ENCODE measurements at places on chromosomes 6 and 20.
A peak's percentile ranks its signal among the peaks of the same experiment; 100 is the strongest.

GRCh38 chr6:144919560-144919959, 634.4 kb downstream of the UTRN start:
- DNase-seq: no peak

- DNase-seq: peak; percentile 28
Observed at GRCh38 chr20:2693286-2694007, 867 bp downstream of the EBF4 start.

DNA sequence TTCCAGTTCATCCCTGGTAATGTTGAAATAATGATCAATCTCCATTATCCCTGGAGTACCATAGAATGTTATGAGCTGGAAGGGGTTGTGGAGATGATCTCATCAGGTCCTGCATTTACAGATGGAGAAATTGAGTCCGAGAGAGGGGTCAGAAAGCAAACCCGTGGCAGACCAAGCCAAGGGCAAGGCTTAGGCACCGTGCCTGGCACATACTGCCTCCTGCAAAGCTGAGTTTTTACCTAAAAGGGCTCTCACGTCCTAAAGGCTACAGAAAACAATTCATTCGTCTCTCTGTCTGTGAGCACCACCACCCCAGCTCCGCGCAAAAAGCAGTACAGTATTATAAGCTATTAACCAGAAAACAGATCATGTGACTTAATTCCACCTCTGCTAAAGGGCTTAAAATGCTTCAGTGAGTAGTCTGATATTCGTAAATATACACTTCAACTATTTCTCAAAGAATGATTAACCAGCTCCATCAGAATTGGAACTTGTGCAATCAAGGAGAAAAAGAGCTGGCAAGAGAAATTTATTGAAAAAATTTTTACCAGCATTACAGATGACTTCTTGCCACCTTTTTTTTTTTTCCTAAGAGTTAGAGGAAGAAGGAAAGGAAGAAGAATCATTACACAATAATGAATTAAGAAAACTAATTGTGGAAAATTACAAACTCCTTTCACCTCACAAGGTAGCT, 3.4 kb upstream of the PARD6B start:
- no peak for DNase-seq

DNA sequence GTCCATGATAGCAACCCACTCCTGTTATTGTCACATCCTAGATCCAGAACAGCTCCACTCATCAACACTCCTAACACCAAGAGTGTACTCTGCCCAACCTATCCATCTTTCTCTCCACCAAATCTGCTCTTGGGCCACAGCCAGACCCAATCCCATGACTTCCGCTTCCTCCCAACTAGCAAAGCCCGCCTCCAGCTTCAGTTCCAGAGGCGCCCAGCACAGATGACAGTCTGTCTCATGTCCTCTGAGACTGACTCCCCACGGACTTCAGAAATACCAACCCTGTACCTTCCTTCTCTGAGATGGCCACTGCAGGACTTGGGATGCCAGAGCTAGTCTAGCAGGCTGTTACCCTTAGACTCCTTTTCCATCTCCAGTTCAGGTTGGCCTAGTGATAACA, 48.6 kb downstream of the DTNBP1 start:
- DNase-seq: no peak

GRCh38 chr6:71446470-71446869, 157.9 kb downstream of the OGFRL1 start:
- no peak for DNase-seq

DNA sequence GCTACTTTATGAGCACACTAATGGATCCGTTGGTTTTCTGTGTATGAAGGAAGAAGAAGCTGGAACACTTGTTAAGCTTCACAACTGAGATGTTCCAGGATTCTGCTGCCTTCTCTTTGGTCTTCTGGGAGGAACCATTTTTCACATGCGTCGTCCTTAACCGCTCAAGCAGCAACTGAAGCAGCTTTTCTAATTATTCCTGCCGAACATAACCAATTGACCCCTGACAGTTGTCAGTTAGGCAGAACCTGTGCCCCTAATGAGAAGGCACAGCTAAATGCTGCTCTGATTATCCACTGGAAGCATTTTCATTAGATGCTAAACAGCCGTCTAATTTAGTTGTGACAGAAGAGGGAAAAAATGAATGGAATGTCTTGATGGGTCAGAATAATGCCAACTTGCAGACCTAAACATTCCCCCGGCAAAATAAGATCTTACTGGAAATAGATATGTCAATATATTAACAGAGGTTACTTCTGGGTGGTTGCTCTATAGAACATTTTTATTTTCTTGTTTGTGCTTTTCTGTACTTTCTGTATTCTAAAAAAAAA, 85.0 kb upstream of the SMLR1 start:
- DNase-seq: no peak

GRCh38 chr20:48198929-48199451, 413.7 kb upstream of the SULF2 start:
- DNase-seq: no peak

DNA sequence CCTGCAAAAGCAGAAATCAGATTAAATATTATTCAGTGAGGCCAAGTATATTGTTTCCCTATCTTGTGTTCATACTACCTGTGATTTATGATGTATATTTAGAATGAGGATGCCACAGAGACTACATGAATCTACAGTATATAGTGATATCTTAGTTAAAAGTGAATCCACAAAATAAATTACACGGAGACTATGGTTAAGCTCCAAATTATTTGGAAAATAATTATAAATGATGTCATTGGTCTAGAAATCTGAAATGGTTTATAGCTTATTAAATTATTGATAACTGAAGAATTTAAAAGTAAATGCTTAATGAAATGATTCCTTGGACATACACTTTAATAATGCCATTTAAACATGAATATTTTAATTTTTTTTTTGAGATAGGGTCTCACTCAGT, 4.2 kb upstream of the USP45 start:
- DNase-seq: no peak

GRCh38 chr6:53691667-53692133, 26.1 kb upstream of the KLHL31 start:
- DNase-seq: no peak

- DNase-seq: no peak
Observed at GRCh38 chr6:158061361-158061708, 79.7 kb downstream of the SYNJ2 start.

- no peak for DNase-seq
Observed at GRCh38 chr20:44405257-44405656, 49.8 kb downstream of the HNF4A start.

DNA sequence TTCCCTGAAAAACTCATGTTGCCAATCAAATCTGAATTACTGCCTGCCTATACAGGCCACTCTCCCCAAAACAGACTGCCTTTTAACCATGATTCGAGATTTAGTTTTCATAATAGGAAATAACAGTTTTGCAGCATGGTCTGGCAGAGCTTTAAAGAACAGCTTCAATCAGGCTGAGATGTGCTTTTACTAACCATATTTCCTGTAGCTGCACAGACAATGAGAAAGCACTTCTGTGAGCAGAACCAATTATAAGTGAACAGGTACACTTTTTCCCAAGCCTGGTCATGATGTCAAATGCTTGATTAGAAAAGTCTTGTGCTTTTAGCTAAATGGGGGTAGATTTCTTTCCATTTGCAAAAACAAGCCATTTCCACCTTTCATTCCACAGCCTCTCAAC, 108.2 kb downstream of the THEMIS start:
- no peak for DNase-seq

DNA sequence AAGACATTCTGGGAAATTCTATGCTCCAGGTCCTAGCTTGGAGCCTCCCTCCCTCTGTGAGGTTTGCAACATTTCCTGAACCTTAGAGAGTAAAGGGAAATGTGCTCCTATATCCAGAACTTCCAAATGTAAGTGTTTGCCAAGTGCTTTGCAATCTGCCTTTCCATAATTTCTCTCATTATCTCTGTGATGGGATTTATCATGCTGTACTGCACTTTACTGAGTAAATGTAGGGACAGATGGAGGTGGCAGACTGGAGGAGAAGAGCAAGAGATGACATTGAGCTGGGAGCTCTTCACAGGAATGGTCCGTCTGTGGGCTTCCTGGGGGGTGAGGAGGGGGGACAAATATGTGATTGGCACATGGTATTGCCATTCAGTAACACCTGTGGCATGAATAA, 184.3 kb downstream of the SOX4 start:
- DNase-seq: no peak

DNA sequence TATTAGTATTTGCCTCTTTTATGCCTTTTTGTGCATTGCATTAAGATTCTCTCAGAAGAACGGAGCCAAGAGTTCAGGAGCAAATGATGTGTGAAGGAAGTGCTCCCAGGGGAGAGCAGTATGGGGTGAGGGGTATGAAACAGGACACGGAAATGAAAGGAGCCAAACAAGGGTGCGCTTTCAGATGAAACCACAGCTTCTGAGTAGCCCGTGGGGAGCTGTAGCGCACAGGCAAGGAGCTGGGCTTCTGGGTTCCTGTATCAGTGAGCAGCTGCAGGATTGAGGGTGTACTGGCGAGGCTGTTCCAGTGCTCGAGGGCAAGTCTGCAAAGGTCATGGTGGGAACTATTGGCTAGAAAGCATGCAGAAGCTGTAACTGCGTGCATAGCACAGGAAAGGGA, 25.4 kb downstream of the ANKEF1 start:
- no peak for DNase-seq

GRCh38 chr20:52964131-52964530, 8.0 kb upstream of the TSHZ2 start:
- no peak for DNase-seq

GRCh38 chr20:474581-474980, 12.2 kb upstream of the TBC1D20 start:
- DNase-seq: no peak

DNA sequence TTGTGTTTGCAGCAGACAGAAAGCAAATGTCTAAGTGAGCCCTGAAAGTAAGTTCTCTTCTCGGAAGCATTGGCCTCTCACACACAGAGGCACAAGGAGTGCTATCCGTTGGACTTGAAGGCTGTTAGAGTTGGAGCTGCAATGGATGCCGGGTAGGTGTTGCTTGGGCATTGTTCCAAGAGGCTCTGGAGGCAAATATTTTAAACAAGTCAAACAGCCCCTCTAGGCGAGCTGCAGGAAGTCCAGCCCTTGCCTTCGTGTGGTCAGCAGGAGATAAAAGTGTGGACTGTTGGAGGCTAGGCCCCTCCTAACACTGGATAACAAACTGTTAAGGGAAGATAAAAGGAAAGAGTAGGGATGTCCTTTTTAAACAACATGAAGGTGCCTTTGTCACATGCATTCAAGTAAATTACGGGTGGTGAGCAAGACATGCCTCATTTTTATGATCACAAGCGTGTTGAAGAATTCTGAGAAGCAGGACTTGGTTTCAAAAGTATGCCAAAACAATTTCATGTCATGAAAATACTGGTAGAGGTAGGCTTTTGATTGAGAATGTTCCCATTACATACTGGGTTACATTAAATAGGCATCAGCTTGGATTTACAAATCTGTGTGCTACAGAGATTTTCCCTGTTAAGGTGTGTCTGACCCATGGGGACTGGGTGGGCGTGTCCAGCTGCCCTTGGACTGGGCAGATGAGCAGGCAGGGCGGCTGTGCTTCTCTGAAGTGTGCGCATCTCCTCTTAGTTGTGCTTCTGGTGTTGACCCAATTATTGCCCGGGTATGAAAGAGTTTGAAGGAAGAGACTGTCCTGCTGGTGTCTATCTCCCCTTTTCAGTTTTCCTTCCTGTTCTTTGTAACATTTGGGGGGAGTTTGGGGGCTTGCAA, 57.5 kb downstream of the RREB1 start:
- no peak for DNase-seq

DNA sequence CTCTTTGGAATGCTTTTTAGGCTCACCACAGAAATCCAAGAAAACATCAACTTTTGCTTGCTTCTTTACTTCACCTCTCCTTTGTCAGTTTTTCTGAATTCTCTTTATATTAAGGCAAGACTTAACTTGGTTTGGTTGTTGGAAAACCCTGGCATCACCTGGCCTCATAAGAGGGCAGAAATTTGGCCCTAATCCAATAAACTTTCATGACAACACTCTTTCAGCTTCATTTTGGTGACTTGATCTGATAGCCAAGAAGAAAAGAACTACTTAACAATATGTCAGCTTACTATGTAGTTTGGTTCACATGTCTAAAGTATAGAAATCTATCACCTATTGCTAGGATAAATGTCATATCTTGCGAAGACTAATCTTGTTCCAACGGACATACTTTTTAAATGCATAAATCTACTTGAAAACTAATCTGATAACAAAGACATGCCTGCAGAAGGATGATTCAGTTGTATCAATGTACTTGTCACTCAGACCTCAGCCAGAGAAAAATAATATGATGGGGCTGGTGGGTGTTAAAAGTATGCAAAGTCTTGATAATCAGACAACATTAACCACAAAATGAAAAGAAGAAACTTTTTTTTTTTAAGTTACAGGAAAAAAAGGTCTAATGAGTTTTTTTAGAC, 19.3 kb upstream of the HBS1L start:
- DNase-seq: no peak

- DNase-seq: no peak
Observed at GRCh38 chr6:52994031-52994838, 849 bp downstream of the GSTA4 start.

DNA sequence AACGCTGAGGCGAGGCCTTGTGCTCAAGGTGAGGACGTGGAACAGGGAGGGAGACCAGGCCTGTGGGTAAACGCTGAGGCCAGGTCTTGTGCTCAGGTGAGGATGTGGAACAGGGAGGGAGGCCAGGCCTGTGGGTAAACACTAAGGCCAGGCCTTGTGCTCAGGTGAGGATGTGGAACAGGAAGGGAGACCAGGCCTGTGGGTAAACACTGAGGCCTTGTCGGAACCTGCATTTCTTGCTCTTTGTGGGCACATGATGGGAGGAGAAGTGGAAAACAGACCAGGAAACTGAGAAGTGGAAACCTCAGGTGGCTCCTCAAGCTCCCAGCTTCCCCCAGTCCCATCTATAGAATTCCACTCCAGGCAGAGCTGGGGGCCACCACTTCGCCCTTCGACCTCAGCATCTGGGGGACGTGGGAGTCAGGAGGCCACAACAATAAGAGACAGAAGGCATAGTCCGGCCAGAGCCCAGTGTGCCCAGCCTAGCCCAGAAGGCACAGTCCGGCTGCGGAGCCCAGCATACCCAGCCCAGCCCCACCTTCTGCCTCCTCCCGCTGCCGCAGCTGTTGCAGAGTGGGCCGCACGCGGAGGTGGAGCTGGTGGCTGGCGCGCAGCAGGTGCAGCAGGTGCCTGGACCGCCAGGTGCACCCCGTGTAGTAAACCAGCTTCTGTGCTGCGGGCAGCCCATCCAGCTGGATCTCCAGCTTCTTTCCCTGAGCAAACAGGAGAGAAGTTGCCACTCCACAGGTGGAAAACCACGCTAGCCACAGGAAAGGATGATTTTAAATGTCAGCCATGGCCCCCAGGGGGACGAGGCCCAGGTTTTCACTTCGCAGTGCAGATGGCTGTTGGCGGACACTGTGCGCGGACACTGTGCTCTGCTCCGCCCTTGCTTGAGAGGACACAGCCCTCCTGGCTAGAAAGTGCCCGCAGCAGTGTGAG, 17.5 kb downstream of the FRMD1 start:
- DNase-seq: no peak

Measured in stimulated activated CD8-positive, alpha-beta memory T cell treated with anti-CD3 and anti-CD28 coated beads, Interleukin-2, amount 100 ng/mL, for 1 hour (primary cell).